ENCODE measurements at places on chromosomes 1 and 21. TPM values are rescaled to one million over a fixed set of nuclear protein-coding genes. Genes with fewer than 3 reads are reported as not detected.

Gene VSIG8
- polyA plus RNA-seq: 0.37 TPM

Gene ADGRL2
- polyA plus RNA-seq: 162 TPM

Gene RNU1-2
- polyA plus RNA-seq: not detected

Gene AGMAT
- not detected for polyA plus RNA-seq

Gene MMP23B
- polyA plus RNA-seq: 4.3 TPM

Gene CCDC185
- not detected for polyA plus RNA-seq

Gene DEGS1
- 40.6 TPM for polyA plus RNA-seq

Gene RHCE
- polyA plus RNA-seq: 1.7 TPM

Gene SPATA21
- 0.15 TPM for polyA plus RNA-seq

Gene CD1D
- 0.28 TPM for polyA plus RNA-seq

Gene ADAMTS5
- polyA plus RNA-seq: 1.6 TPM

Gene TCEANC2
- 4.0 TPM for polyA plus RNA-seq

Gene PEAR1
- polyA plus RNA-seq: not detected

Gene TSTD1
- 63.5 TPM for polyA plus RNA-seq

Gene FOXE3
- polyA plus RNA-seq: 0.18 TPM

Gene FOXO6
- 0.59 TPM for polyA plus RNA-seq

Gene LCK
- polyA plus RNA-seq: not detected

Gene OR2T29
- not detected for polyA plus RNA-seq

Gene LRRN2
- 3.3 TPM for polyA plus RNA-seq

Gene KCNC4
- polyA plus RNA-seq: 0.52 TPM

Gene LEPR
- 4.1 TPM for polyA plus RNA-seq

Gene ERICH3
- not detected for polyA plus RNA-seq

Gene AKNAD1
- not detected for polyA plus RNA-seq
